ENCODE measurements at places on chromosomes 3 and 15.

GRCh38 chr3:117172426-117172825, 462.8 kb downstream of the TUSC7 start:
- no peak for DNase-seq

- DNase-seq = no peak
These were observed 25.7 kb downstream of the CD47 start for GRCh38 chr3:108065096-108065495.

DNA sequence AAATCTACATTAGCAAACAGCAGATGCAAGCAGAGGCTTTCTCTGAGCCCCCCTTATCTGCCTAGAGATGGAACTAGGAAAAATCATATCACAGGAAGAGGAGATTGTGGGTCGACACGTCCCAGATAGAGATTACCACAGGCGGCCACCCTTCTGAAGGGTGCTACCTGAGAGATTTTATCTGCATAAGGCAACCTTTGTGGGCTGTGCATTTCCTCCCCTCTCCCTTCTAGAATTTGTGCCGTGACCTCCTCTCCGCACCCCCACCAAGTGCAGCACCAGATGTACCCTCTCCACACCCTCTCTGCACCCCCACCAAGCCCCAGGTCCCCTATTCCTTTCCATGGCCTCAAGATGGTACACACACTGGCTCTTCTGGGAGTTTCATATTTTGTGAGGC, 27.4 kb downstream of the METTL6 start:
- no peak for DNase-seq

DNA sequence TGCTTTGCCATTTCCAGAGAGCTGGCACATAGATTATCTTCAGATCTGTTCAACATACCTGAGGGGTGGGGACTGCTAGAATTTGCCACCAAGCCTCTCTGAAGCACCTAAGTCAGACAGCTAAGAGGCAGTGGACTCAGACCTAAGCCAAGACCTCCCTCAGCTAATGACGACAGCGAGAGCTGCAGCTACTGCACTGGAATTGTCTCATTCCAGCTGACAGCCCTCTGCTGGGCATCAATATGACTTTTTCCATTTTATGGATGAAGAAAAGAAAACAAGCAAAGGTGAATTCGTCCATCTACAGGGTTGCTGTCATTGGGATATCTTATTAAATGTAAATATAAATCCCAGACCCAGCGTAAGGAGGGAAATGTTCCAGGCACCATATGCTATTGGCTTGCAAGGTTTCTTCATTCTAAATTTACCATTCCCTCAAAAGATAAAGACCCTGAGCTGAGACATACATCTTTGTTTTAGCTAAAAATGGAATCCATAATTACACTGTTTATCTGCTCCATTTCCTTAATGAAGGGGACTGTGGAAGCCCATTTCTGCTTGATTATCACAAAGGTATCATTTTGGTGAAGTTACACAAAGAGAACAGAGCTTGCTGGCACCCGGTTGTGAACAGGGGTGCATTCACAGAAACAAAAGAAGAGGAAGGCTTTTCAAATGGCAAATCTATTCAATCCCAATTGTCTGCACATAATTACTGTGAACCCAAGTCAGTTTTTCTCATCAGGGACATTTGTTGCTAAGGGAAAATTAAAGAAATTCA, 85.5 kb upstream of the LRTM1 start:
- DNase-seq = no peak

DNA sequence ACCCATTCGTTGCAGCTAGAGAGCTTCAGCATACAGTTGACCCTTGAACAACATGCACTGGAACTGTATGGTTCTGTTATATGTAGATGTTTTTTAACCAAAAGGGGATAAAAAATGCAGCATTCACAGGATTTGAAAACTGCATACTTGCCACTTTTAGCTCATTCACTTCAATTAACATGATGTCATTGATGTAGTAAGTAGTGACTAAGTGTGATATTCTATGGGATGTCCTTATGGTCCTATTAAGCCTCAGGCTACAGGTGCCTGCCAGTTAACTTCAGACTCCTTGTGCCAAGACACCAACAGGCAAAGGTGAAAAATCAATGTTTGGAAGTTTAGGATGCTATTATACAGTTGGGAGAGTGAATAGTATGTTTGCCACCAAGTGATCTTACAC, 553.6 kb upstream of the NECTIN3 start:
- DNase-seq = no peak

DNA sequence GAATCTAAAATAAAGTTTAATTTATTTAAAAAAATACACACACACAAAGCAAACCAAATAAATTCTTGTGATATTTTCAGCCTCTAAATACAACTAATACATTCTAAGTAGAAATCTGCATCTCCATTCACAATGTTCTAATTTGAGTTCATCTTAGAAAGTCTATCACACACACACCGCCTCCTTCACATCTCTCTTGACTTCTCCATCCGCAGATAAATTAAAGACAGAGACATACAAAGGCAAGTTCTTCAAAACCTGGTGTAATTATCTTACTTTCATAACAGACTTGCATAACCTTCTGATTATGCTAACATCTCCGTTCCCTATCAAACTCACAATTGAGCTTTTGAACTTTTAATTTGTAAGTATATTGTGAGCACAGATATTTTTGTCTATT, 657.3 kb downstream of the VGLL3 start:
- DNase-seq = no peak

All from stimulated activated CD8-positive, alpha-beta memory T cell treated with anti-CD3 and anti-CD28 coated beads, Interleukin-2, amount 100 ng/mL, for 1 hour (primary cell).